ENCODE measurements at places on chromosomes 12 and 14.

DNA sequence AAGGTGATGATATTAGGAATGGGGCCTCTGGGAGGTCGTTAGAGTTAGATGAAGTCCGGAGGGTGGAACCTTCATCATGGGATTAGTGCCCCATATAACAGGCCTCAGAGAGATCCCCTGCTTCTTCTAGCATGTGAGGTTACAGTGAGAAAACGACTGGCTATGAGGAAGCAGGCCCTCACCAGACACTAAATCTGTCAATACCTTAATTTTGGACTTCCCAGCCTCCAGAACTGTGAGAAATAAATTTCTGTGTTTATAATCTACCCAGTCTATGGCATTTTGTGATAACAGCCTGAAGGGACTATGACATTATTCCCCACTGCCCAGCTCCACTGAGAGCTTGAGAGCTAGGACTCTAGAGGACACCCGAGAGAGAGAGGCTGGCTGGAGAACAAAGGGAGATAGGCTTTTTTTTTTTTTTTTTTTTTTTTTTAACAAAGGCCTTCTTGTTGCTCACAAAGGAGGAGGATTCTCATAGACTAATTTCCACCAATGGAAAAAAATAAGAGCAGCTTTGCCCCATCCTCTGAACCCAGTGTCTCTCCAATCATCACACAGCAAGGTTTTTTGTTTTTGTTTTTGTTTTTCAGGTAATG, 87.8 kb upstream of the EEA1 start:
- no peak for DNase-seq

DNA sequence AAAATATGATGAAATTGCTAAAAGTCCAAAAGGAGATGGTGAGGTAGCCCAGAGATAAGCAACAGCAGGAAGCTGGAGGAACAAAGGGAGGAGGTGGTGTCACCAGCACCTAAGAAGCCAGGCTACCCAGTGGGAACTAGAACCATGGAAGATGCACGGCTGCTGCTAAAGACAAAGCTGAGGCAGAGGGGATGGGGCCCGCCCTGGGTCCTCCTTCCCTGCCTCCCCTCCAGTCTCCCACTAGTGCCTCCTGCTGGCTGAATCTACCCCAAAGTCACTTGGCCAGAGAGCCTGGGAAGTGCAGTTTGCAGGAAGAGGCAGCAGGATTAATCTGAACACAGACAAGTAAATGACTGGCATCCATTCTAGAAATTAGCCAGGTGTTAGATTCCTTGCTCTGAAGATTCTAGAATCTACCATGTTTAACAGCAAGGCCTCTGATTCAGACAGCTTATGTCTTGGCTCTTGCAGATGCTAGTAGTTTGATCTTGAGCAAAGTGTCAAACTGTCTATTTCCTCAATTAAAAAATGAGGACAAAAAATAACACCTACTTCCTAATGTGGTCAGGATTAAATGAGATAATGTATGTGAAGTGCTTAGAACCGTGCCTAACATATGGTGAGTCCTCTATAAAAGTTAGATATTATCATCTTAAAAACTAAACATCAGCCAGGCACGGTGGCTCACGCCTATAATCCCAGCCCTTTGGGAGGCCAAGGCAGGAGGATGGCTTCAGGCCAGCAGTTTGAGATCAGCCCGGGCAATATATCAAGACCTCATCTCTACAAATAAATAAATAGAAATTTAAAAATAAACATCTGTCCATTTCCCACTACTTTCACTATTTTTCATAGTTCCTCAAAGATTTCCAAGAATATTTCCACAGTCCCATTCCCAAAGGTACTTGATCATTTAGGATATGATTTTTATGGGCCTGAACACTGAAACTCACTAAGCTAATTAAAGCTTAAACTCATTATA, 5.8 kb upstream of the LRP10 start:
- DNase-seq: no peak

DNA sequence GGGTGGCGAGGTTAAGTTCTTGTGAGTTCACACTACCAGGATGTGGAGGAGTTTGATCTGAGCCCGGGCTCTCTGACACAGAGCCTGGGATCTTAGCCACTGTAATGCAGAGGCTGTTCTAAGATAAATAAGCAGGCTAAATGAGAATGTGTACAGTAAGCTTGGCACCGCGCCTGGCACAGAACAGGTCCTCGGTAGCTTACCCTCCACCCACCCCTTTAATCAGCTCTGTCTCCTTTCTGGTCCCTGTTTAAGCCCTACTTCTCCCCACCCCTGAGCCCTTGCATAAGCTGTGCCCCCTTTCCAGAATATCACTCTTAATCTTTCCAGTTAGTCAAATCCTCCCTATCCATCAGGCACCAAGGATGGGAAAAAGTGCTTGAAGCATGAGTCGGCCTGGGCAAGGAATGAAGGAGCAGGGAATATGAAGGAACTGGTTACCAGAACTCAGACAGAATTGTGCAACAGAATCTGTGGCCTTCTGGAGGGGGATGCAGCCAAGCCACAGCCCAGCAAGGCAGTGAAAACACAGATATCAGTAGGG, 32.8 kb upstream of the CMKLR1 start:
- DNase-seq: peak; percentile 82

- peak; percentile 71 for DNase-seq
Measured at GRCh38 chr14:92121207-92121669, 268 bp downstream of the NDUFB1 start.

- no peak for DNase-seq
Measured at GRCh38 chr12:129938089-129938488, 34.3 kb upstream of the TMEM132D start.

- peak; percentile 70 for DNase-seq
Measured at GRCh38 chr12:46266382-46266791, 2.5 kb downstream of the SLC38A1 start.

DNA sequence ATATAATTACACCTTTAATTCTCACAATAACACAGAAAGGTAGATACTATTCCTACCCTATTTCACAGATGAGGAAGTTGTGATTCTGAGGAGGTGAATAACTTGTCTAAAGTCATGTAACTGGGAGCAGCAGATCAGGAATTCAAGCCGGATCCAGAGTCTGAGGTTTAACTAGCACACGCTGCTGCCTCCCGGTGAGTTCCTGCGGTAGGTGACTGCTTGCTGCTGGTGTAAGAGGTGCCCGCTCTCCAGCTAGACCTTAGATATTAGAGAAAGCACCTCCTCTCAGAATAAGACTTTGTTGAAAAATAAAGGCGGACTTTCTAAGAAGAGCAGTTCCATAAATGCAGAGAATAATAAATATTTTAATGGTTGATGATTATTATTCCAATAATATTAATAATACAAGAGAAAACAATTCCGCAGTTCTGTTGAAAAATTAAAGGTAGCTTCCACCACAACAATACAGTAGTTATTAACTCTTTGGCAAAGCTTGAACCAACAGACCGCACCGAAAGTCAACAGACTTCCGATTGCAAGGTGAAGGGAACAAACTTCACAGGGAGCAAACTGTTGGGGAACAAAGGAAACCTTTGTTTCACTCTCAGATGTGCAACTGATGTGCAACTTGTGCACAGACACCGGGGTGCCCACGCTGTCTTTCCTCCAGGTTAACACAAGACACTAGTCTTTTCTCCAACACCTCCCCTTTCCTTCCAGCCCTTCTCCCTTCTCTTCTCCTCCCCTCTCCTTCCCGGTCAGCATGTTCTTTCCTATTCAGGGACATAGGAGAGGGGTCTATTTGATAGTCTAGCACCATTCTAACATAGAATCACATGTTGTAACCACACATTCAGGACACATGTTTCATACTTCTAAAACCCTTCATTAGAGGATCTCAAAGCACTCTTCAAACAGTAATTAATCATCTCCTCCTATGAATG, 73.2 kb upstream of the EGLN3 start:
- no peak for DNase-seq

DNA sequence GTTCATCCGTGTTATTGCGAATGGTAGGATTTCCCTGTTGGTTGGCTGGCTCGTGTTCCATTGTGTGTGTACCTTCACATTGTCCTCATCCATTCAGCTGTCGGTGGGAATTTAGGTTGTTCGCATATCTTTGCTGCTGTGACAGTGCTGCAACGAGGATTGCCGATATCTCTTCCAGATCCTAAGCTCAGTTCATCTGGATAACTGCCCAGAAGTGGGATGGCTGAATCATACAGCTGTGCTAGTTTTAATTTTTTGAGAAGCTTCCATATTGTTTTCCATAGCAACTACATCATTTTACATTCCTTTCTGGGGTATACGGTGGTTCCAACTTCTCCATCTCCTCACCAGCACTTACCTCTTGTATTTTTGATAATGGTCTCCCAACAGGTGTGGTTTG, 292.8 kb upstream of the SFSWAP start:
- DNase-seq: no peak

GRCh38 chr12:102766961-102767360, 150.1 kb downstream of the PAH start:
- no peak for DNase-seq

GRCh38 chr14:100334904-100335303, 11.8 kb downstream of the SLC25A47 start:
- no peak for DNase-seq

- DNase-seq: peak; percentile 57
Measured at GRCh38 chr12:107485731-107486130, 199.9 kb upstream of the PWP1 start.

GRCh38 chr12:120579179-120579578, 2.0 kb downstream of the POP5 start:
- no peak for DNase-seq

DNA sequence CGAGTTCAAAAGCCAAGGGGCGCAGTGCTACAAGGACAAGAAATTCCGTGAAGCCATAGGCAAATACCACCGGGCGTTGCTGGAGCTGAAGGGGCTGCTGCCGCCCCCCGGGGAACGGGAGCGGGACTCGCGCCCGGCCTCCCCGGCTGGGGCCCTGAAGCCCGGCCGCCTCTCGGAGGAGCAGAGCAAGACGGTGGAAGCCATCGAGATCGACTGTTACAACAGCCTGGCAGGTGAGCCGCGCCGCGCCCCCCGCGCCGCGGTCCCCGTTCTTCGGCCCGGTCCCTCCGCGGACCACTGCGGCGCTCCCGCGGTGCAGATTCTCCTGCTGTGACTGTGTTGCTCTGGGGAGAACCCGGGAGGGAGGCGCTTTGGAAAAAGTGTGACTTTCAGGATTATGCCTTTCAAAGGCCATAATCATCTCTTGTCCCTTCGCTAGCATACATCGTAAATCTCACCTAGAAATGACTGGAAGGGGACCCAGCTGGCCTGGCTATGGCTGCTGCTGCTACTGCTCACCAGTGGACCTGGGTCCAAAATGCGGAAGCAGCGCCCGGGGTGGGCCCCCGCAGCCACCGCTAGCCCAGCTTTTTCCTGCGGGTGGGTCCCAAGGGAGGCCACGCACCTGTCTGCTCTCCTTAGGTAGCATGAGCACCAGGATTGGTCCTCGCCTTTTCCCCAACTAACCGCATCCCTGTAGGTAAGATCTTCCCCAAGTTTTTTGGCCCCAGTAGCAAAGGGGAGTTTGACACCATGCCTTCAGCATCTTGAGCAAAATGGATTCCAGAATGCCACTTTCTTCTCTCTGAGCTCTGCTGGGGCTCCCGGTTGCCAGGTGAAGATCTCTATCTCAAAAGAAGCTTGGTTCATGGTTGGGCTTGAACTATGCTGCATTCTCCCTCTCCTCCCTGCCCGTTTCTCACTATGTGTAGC, 853 bp downstream of the TTC9 start:
- DNase-seq: no peak

DNA sequence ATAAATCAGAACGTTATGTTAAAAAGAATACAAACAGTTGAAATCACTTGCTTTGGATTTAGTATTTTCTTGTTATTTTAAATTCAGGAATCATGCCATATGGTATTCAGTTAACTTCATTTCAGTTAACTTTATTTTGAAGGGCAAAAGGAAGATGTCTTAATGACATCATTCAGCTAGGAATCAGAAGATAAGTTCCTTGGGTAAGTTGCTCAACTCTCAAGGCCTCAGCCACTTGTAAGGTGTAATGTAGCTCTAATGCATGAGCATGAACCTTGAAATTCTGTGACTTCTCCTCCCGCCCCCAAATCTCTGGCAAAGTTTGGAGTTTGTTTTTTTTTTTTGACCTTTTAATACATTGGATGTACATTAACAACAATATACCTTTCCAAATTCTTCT, 42.6 kb downstream of the FRS2 start:
- peak; percentile 68 for DNase-seq

DNA sequence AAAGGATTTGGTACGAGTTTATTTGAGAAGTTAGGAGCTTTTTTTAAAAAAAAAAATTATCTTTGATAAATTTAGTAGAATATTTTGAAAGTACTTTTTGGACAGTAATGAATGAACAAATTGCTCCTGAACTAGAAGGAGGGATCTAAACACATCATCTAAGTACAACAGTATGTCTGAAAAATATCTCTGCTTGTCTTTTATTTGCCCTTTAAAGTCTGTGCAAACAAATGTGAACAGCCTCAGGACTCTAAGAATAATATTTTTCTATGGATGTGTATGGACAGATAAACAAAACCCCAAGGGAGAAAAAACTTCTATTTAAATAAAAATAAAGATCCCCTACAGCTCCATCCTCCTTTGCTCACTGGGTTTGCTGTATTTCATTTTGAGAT, 19.5 kb downstream of the FBXL14 start:
- peak; percentile 31 for DNase-seq

DNA sequence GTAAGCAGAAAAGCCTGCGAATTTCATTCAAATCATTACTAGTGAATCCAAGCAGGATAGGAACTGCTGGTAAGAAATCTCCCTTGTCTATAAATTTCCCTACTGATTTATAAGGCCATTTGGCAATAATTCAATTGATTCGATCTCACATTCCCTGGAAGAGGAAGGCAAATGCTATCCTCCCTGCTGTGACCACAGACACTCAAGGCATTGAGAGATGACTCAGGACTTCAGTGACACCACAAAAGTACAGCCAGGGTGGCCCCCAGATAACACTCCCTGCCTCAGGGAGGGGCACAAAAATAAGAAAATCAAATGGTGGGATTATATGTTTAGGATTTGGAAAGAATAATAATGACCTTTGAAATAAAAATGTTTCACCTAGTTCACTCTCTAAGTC, 162.7 kb downstream of the GRIP1 start:
- peak; percentile 32 for DNase-seq

- no peak for DNase-seq
Measured at GRCh38 chr12:111672822-111673381, 12.9 kb downstream of the BRAP start.

GRCh38 chr12:64675795-64676194, 65.5 kb downstream of the RASSF3 start:
- DNase-seq: no peak

GRCh38 chr12:100464529-100464928, 9.1 kb upstream of the NR1H4 start:
- no peak for DNase-seq

GRCh38 chr12:82832096-82832495, 145.4 kb downstream of the TMTC2 start:
- no peak for DNase-seq
